Hepatocyte (in vitro differentiated cells): ENCODE measurements at places on chromosomes 7 and 10.
A peak's percentile ranks its signal among the peaks of the same experiment; 100 is the strongest.

DNA sequence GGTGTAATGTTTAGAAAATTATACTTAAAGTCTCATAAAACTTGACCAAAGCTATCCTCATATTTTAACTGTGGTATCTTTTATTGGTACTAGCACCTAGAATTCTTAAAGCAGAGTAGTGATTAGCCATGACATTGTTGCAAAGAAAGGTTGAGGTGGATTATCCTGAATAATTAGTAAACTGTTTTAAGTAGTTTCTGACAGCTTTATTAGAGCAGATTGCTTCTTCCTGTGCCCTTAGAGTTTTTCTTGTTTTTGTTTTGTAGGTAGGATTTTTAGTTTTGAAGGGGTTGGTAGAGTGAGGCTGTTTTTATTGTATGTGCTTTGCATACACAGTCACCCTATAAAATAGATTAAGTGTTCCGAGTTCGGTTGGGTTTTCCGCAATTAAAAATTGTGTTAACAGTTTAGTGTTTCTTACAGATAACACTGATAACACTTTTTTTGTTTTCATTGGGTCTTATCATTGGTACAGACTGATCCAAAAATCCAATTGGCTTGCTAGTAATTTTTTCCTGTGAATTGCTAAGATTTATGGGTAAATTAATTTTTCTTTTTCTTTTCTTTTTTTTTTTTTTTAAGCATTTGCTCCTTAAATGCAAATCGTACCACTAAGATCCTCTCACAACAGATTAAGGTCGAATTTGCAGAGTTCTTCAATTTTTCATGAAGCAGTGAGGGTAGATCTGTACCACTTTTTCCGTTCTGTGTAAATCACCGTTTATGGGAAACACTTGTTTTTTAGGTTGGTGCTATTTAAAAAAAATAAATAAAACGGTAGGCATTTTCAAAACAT, 2.1 kb upstream of the PBLD start:
- no peak for DNase-seq

- no peak for DNase-seq
Measured at GRCh38 chr10:67107670-67108069, 181.8 kb downstream of the LRRTM3 start.

DNA sequence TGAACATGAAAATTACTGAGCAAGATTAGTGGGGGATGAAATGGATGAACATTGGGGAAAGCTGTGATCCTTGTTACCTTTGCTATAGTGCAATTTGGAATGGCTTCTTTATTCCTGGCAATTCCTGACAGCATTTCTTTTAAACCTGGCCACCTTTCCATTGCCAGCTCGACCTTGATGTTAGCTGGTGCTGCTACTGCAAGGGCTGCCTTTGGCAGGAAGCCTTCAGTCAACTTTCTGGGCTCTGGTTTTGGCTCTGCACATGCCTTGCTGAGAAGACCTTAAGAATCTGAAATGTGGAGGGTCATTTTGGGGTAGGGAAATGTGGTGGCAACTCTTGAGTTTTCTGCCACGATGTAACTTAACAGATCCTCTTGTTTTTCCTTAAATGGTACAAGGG, 64.7 kb downstream of the KAT6B start:
- DNase-seq, result no peak

DNA sequence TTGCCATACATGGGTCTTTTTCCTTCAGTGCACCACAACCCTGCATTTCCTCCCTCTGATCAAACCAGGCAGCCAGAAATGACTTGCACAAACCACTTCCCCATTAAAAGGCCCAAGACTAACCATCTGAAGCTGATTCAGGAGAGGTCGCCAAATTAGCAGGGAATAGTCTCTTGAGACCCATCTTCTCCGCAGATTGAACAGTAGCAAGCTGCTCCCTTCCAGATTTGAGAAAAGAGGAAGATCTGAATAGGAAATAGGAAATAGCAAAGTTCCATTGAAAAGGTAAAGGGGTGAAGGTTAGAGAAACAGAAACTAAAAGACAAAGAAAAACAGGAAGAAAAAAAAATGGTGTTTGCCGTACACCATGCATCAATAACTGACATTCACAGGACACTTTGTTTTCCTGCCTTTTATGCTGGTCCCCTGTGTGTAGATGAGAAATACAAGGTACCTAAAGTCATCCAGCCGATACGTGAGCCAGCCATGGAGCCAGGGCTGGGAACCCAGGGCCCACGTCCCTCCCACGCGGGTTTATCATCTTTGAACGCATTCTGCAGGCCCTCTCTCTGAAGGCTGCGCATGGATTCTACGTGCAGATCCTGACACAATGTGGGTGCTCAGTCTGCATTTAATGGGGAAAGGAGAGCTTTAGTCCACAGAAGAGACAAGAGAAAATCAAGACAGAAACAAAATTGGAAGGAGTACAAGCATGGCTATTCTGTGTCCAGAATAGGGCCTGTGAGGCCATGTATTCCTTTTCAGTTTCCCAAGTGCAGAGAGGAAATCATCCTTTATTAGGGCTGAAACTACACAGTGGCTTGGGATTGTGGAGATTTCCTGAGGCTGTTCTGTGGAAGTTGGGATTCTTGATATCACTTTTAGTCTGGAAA, 268.4 kb upstream of the NPVF start:
- DNase-seq, result no peak

GRCh38 chr7:55325371-55325792, 39.8 kb upstream of the LANCL2 start:
- no peak for DNase-seq

DNA sequence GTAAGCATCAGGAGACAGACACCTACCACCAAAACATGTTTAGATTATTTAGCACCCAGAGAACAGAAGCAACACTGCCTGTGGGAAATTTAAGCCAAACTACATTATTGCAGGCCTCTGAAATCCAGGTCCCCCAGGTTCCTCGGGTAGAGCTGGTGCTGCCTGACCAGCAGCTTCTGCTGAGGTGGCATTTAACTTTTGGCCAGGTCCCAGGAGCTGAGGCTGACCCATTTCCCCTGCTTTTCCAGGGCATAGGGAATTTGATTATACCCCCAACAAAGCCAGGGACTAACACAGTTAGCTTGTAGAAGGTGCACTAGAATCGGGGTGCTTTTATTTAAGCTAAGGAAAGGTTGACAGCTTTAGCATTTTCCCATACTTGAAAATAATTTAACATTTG, 4.7 kb downstream of the LRRC4 start:
- no peak for DNase-seq

DNA sequence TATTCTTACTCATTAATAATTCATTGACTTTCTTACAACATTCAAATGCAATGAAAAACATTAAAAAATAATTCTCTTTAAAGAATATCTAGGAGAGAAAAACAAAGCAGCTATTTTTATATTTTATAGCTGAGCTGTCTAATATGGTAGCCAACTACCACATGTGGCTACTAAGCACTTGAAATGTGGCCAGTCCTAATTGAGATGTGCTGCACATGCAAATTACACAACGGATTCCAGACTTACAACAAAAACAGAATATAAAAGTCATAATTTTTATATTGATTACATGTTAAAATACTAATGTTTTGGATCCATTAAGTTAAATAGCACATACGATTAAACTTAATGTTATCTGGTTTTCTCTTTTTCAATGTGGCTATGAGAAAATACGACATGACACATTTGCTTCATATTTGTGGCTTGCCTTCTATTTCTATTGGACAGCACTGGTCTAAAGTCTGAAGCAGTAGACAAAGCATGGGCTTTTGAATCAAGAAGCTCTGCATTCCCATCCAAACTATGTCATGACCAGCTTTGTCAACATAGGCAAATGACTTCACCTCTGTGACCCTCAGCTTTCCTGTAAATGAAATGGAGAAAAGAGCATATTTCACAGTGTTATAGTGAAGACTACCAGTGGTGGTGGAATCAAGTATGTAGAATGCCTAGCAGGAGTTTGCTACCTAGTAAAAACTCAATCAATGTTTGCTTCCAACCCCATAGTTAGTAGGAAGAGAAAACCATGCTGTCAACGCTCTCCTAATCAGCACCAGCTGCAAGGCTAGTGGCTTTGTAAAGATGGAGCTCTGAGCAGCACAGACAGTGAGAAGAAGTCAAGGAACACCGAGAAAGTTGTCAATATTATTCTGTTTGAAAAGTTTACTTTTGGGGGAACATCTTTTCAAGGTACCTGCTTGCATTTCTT, 37.1 kb upstream of the GDF10 start:
- no peak for DNase-seq

DNA sequence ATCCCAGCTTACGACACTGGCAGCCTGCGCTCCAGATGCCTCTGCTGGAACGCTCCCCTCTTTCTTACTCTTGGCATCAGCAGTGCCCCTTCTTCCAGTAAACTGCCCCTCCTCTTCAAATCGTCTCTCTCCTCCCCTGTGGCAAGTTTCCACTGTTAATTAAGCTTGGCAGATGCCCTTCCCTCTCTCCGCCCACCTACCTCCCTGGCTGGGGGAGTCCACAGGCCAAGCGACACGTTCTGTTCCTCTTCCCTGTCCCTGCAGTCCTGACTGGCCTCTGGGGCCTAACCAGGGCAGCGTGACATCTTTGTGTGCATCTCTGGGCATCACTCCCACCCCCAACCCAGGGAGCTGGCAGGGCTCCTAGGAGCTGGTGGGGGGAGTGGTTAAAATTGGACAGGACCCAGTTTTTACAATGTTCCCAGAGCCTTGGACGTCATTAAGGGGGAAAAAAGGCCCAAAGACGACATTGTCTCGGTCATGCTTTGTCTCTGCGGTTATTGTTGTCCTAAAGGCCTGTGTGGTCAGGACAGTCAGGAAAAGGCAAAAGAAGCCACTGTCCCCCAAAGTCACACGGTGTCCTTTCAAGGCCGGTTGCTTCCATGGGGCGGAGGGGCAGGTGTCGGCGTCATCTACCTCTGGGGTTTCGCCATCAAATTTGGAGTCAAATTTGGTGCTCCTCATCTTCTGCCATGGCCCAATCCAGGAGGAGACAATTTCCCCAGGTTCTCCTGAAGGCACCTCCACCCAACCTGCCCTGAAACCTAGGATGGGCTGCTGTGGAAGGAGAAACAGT, 54.2 kb downstream of the DLG5 start:
- DNase-seq, result peak; percentile 55

GRCh38 chr10:10831085-10831484, 186.6 kb upstream of the CELF2 start:
- peak; percentile 10 for DNase-seq

DNA sequence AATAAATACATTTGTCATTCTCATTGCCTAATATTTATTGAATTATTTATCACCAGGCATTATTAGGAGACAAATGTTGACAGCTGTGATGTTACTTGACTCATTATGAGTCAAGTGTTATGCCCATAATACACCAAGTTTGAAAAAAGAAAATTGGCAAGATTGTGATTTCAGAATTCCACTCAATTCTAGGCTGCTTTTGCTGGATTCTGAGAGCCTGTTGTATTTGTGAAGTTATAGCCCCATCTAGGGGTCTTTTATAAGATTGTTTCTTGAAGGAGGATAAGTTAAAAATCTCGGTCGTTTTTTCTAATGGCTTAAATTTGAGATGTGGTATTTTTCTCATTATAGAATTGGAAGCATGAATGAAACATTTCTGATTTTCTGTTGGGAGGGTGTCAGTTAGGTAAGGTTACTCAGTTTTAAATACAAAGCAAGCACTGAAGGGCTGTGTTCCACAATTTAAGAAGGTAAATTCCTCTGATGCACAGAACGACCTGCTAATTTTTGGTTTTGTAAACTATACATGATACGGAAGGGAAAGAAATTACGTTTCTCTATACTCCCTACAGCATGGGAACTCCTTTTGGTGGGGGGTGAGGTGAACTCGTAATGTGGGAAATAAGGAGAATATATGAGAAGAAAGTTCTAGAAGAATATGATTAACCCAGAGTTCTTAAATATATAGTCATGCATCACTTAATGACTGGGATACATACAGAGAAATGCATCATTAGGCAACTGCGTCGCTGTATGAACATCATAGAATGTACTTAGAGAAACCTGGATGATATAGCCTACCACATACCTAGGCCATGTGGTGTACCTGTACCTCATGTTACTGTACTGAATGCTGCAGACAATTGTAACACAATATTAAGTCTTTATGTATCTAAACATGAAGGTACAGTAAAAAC, 2.6 kb downstream of the STK31 start:
- peak; percentile 71 for DNase-seq

DNA sequence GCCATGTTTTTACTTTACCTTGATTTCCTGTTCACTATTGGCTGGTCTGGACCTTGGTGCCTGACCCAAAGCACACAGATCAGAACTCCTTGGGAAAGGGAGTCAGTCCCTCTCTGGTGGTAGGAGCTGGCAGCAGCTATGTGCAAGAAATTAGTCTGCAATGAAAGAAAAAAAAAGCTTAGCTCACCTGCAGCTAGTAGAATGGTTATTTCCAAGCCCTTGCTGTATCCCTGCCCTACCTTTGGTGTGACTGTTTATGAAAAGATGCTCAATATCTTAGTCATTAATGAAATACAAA, 68.1 kb upstream of the PAPSS2 start:
- DNase-seq, result no peak

DNA sequence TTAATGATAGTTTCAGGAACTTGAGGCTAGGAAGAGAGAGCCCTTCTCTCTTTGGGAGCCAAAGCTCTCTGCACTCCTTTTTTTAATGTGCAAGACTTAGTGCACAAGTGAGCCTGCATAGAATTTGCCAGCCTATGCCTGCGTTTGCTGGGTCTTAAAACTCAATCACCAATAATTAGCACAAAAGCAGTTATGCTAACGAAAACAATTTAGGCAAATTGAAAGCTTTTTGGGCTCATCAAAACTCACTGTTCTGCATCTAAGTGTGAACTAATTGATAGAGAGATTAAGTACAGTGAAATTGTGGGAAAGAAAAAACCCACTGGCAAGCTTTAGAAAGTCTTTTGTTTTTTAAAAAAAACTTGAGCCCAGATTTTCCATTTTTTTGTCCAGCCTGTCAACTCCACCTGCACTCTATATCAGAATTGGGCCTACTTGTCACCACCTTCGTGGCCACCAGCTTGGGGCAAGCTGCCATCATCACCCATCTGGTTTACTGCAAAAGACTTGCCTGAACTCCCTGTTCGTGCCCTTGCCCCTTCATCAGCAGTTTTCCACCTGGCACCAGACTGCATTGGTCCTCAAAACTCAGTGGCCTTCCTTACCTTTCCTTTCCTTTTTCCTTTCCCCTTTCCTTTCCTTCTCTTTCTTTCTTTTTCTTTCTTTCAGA, 37.8 kb downstream of the CRHR2 start:
- DNase-seq, result no peak

DNA sequence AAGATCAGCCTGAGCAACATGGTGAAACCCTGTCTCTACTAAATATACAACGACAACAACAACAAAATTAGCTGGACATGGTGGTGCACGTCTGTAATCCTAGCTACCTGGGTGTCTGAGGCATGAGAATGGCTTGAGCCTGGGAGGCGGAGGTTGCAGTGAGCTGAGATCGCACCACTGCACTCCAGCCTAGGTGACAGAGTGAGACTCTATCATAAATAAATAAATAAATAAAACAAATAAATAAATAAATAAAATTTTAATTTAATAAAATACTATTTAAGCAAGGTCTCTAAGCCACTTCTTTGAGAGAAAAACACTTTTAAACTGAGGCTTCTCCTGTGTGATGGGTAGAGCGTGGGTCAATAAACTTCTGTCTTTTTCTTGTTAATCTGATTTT, 38.3 kb downstream of the MICU1 start:
- DNase-seq, result no peak

GRCh38 chr7:157490465-157490912, 153.7 kb downstream of the DNAJB6 start:
- peak; percentile 30 for DNase-seq

GRCh38 chr7:157502701-157503111, 165.9 kb downstream of the DNAJB6 start:
- no peak for DNase-seq
